ENCODE measurements at places on chromosomes 12 and 14.
A peak's percentile ranks its signal among the peaks of the same experiment; 100 is the strongest.

GRCh38 chr12:12495536-12495935 is 67.1 kb downstream of the DUSP16 start:
- DNase-seq = no peak

- no peak for DNase-seq
Measured at GRCh38 chr12:26359576-26359975, 164.2 kb downstream of the SSPN start.

DNA sequence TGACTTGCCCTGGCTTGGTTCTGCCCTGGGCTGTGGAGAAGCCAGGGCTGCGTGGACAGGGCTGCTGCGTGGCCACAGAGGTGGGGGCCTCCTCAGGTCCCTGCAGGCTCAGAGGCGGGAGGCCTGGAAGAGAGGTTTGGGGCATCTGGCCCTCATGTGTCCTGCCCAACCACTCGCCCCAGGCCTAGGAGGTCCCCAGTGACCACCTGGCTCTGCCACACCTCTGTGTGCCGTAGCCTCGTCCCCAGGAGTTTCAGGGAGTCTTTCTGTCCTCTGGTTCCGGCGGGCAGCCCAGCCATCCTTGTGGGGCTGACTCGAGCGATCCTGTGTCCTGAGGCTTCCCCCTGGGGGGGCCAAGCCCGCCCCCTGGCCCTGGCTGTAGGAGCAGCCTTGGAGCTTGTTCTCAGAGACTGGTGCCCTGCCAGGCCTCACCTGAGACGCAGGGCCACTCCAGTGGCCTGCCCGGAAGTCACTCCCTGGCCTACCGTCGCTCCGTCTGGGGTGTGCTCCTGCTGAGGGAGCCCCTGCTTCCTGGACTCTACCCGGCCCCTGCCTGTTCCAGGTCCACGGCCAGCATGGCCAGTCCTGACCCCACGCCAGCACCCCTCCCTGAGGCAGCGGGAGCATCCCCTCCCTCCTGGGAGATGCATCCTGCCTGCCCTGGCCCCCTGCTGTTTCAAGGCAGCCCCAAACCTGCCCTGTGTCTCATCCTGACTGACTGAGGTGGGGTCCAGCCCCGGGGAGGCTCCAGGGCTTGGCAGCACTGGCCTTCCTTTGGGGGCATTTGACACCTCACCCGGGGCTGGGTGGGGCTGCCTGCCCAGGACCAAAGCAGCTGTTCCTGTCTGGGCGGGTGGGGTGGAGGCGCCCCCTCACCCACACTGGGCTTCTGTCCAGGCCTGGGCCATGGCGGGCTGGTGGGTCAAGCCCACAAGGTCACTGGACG is 13.9 kb downstream of the ASPG start:
- DNase-seq = no peak

- DNase-seq = no peak
Measured at GRCh38 chr12:49680075-49680474, 27.1 kb downstream of the FMNL3 start.

DNA sequence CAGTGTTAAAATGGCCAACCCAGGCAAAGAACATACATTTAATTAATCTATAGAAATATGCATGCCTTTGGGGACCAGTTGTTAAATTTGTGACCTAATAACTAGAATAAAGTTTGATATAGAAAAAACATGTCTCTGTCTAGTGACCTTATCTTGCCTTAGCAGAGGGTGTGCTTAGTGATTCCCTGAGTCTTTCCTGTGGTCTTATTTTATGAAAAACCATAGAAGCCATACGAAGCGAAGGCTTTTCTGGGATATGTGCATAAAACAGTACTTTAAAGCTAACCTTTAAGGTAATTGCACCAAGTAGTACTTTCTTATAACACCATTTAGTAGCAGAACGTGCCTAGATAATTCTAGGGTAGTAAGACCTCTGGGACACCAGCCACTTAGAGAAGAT is 379.4 kb downstream of the ZFP36L1 start:
- no peak for DNase-seq

DNA sequence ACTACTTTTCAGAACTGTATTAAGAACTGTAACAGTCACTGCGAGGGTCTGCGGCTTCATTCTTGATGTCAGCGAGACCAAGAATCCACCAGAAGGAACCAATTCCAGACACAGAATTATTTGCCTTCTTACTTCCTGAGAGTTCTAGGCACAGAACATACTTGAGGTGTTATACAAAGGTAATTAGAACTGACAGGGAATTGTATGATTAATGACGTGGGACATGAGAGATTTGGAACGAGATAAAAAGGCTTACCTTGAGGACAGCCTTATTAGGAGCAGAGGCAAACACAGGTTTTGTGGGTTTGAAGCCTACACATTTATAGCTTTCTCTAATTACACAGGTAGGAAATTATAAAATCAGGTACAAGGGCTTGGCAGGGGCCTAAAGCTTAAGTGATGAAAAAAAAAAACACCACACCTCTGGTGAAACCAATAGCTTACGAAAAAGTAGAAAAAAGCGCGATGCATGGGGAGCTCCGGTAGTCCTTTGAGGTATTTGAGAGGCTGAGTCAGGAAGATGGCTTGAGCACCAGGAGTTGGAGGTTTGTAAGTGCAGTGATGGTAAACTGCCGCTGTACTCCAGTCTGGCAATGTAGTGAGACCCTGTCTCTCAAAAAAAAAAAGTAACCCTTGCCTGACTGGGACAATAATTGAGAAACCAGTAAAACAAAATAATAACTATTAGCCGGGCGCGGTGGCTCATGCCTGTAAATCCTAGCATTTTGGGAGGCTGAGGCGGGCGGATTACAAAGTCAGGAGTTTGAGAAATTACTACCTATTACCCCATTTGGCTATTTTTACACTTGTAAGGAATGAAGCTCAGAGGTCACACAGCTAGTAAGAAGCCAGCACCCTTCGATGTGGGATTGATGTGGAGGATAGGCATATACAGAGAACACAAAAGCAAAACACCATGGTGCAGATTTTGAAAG is 795 bp upstream of the ACOT2 start:
- no peak for DNase-seq

DNA sequence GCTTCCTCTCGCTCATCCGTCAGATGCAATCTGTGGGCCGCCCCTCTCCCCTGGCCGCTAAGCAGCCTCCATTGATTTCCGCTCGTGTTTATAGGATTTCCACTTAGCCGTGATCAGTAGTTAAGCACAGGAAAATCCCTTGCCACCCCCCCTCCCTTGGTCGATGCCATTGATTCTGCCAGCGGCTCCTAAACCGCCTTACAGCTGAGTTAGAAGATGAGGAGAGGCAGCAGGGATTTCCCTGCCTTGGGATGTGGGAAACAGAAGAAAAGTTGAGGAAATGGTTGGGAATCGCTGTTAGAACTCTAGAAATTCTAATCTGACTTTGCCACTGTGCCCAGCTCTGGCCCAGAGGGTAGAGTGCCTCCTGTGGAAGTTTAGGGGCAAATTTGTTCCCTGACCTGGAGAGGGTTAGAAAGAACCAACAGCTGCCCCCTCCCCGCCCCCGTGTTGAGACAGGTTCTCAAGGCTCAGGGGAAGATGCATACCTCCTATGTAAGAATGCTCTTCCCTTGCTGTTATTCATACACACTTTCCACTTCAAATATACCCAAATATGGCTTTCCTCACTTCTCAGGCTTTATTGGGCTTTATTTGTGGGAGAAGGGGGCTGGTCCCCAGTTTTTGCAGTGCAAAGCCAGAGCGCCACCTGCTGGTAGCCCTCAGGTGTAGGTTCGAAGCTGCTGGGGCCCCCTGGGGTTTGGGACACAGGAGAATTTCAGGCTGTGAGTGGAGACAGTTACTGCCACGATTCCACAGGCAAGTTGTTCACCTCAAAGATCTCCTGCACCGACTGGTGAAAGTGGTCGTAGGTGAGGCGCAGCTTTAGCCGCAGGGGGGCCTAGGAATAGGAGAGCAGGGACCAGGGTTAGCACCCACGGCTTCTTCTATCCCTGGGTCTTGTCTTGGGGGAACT is 3.2 kb downstream of the THTPA start:
- no peak for DNase-seq

GRCh38 chr14:93720981-93721483 is 67.3 kb downstream of the PRIMA1 start:
- DNase-seq = no peak

GRCh38 chr14:47120645-47121044 is 469.1 kb upstream of the RPL10L start:
- no peak for DNase-seq

- no peak for DNase-seq
Measured at GRCh38 chr14:103186241-103186822, 63.1 kb downstream of the TNFAIP2 start.

- DNase-seq = no peak
Measured at GRCh38 chr14:33441633-33442032, 503.0 kb downstream of the NPAS3 start.

GRCh38 chr12:48077111-48077510 is 28.8 kb downstream of the SENP1 start:
- DNase-seq = no peak

- no peak for DNase-seq
Measured at GRCh38 chr12:53078425-53079225, 565 bp downstream of the SPRYD3 start.

GRCh38 chr12:6958609-6959057 is 7.5 kb downstream of the PTPN6 start:
- DNase-seq = no peak

DNA sequence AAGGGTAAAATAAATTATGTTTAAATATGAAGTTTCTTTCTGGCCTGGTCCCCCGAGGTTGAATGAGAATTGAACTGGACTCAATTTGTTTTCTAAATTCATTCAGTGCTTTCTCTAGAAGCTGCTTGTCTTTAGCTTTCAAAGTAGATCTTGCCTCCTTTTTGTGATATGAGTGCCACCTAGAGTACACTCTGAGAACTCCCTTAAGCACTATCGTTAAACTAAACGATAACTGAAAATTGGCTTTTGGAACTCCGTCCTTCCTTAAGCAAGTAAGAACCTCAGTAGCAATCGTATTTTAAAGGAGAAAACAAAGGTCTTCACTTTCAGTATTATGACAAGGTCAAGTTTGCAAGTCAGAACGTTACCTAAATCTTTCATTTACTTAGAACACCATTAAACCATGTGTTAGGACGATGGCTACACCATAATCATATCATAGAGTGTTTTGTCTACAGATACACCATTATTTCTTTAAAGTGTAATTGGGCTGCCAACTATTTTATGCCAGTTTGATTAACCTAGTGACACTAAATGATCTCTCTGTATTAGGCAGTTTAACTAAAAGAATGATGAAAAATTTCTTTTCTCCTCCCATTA is 364.8 kb downstream of the SNAPC1 start:
- peak; percentile 20 for DNase-seq

GRCh38 chr12:90301561-90302133 is 593.0 kb upstream of the ATP2B1 start:
- DNase-seq = no peak

DNA sequence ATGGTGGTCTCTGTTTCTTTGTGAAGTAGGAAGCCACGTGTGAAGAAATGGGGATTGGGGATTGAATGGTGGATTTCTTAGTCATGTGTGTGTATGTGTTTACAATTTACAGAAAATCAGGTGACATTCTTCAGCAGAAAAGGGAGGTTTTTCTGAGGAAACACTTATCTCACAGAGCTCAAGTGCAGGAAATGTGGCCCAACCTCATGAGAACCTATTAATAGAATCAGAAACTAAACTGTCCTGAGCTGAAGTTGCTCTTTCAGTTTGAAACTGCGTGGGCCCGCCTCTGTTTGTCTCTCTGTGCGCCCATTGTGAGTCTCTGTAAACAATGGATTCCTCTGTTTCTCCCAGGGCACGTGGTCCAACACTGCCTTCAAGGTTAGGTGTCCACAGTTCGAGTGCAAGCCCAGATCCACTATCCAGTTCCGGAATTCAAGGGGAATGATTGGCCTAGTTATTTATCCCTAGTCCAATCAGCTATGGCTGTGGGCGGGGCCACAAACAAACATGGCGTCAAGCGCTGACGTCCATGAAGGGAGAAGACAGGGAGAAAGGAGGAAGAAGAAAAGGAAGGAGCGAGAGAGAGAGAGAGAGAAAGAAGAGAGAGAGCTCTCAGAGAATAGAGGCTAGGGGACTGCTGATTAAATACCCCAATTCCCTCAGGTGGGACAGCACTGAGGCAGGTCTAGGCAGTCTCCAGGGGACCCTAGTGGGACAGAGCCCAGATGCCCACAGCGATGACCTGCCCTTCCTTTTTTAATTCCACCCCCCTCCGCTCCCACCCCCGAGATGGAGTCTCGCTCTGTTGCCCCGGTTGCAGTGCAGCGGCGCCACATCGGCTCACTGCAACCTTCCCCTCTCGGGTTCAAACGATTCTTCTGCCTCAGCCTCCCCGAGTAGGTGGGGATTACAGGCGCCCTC is 31.4 kb upstream of the C12orf76 start:
- no peak for DNase-seq

- DNase-seq = no peak
Measured at GRCh38 chr12:110636516-110636915, 22.6 kb downstream of the TCTN1 start.

DNA sequence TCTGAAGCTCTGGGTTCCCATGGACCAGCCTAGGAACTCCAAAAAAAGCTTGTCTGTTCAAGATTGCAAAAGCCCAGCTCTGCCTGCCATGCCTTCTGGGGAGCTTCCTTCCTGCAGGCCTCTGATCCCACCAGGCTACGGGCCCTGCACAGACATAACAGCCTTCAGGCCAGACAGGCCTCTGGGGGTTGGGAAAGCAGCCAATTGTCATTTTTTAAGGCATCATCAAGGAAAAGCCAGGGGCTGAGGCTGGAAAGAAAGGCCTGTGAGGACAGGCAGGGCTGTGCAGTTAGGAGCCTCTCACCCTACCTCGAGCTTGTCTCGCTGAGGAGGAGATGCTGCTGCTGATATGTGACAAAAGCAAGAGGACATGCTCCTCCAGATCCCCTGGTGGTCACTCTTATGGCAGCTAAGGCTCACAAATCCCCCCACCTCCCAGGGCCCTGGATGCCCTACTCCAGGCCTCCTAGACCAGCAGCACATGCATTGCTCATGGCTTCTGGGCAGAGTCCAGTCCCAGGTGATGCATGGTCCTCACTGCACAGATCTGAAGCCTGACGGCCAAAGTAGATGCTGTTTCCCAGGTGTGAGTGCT is 2.9 kb downstream of the TMEM229B start:
- DNase-seq = no peak

DNA sequence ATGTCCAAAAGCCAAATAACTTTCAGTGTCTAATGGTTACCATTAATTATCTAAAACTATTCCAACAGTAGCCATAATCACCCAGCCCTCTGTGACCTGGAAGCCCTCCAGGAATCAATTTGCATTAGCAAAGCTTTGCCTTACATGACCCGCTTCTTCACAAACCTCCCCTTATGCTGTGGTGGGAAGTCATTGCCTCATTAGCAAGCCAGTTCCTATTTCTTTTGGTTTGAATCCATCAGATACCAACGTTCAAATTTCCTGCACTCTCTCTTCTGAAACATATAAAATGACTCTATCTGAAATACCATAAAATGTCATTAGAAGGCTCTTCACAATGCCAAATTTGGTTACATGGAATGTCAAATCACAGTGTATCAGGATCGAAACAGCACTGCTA is 268.3 kb upstream of the PRKD1 start:
- DNase-seq = no peak

GRCh38 chr14:33671556-33671955 is 279.3 kb downstream of the EGLN3 start:
- no peak for DNase-seq

- no peak for DNase-seq
Measured at GRCh38 chr12:53465679-53466078, 13.8 kb downstream of the PCBP2 start.

- no peak for DNase-seq
Measured at GRCh38 chr14:76963372-76963771, 65.1 kb downstream of the IRF2BPL start.
